ENCODE measurements at places on chromosomes 6 and 20.

DNA sequence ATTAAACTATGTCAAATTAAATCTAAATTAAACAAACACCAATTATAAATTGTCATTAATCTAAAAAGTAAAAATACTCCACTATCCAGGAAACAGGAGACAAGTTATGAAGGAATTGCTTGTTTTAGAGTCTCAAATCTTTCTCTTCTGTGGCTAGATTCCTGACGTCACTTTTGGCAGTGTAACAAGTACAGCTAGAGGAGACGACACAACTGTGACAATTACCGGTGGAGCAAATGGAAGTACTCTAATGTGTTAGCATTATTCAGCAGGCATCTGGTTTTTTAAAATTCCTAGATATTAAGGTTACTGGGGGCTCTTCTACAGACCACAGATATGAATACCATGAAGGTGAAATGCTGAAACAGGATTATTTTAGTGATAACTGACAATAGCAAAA lies 1042.7 kb downstream of the EPHA7 start:
- no peak for DNase-seq

GRCh38 chr20:17835934-17836300 lies 132.7 kb downstream of the SNX5 start:
- DNase-seq: no peak

DNA sequence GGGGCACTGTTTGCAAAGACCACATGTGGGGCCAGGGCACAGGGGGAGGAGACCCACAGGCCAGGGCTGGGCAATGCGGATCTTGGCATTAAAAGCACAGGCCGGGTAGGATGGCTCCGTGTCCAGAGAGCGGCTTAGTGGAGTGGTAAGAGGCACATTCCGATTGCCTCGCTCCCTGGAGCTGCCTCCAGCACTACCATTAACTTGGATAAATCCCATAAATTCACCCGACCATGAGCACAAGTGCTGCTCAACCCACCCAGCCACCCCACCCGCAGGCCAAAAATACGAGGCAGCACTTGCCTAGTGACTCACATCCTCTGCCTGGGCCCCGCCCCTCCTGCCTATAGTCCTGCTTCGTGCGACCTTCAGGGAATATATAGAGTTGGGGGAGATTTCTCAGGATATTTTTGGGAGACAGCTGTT lies 67.5 kb upstream of the QKI start:
- DNase-seq: no peak

DNA sequence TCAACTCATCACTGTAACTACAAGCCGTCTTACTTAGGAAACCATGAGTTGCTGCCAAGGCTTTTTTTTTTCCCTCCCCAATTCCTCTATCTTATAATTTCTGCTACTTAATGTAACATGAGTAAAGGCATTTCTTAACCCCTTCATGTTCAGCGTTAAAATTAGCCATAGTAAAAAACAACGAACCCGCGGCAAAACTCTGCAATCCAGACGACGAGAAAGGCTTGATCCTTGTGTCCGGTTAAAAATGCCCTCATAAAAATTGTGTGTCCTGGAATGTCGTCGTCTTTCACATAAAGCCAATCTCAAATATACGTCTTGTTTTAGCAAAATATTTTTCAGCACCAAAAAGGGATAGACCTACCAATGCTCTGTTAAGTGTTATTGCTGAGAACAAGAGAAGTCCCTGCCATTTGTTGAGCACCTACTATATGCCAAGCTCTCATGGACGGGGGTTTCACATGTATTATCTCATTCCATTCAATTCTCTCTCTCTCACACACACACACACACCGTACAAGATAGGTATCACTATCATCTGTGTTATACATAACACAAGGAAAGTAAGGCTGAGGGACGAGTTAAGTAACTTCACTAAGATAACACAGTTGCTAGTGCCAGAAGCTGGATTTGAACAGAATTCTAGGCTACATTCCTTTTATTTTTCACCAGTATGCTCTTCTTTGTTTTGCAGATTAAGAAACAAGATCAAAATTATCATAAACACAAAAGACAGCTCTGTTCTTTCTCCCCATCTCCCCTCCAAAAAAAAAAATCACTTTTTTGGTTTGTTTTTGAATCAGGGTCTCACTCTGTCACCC lies 683 bp upstream of the ARHGAP18 start:
- DNase-seq: no peak

GRCh38 chr6:34031625-34032383 lies 114.1 kb downstream of the GRM4 start:
- no peak for DNase-seq

DNA sequence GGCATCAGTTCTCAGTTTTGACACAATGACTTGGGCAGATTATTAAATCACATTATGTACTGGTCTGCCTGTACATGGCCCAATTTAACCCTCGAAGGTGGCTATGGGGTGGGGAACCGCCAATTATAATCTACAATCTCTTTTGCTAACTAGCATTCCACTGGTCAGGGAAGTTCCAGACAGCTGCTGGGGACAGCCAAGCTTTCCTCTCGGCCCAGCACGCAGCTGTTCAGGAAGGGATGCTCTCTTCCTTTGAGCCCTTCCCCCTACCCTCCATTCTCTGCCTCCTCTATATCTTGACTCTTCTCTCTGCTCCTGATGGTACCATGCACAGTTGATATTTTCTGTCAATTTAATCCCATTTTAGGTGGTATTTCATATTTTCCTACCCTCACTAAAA lies 233.5 kb upstream of the AGPAT4 start:
- DNase-seq: no peak

DNA sequence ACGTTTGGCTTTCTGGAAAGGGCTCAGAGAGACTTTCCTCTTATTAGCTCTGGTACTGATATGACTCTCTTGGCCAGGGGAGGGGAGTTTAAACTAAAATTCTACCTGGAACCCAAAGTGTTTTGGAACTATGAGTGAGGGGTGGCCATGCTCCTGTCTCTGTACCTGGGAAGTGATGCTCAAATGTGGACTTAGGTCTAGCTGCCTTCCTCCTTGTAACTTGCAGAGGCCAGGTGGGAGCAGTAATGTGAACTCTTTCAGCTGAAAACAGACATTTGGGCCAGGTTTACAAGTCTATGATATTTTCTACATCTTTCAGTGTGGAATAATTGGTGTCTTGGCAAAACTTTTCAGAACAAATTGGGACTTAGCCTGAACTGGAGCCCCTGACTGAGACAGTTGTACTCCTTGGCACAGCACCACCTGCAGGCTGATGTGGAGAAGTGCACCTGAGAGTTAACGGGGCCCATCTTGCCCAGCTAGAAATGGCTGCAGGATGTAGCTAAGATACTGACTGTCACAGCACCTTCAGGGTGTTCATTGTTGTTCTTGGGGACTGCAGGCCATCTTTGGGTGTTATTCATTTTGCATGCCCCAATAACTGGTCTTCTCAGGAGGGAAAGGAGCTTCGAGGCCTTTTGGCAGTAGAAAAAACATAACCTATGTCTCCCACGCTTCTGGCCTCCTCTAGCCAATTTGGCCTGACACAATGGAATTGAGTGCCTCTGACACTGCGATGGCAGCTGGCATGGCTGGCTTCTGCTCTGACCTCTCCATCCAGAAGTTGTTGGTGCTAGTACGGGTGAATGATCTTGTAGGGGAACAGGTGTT lies 37.1 kb downstream of the CD109 start:
- peak; percentile 39 for DNase-seq
